Stimulated activated naive CD4-positive, alpha-beta T cell (primary cell): ENCODE measurements at places on chromosomes 7 and 10.

GRCh38 chr10:50517626-50518025, 106.1 kb downstream of the SGMS1 start:
- no peak for DNase-seq

DNA sequence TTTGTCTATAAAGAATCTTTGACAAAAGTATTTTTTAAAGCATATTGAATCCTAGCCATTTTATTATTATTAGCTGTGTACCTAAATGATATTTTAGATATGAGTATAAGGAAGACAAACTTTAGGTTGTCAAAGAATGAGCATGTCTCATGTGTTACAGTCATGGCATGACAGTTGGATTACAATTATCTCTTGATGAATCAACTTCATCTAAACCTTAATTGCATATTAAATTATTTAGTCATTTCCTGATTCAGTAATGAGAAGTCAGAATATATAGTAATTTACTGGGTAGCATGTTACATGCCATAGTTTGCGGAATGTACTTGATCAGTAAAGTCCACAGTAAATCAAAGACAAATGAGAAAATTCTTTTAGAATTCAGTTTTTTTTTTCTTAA, 59.2 kb downstream of the MAPK8 start:
- DNase-seq, result no peak

GRCh38 chr10:1715821-1716220, 21.5 kb downstream of the ADARB2 start:
- DNase-seq, result no peak

GRCh38 chr7:105876964-105877601, 684 bp upstream of the ATXN7L1 start:
- DNase-seq, result peak; percentile 39

- no peak for DNase-seq
Observed at GRCh38 chr10:91883549-91884444, 25.5 kb downstream of the FGFBP3 start.
